ENCODE measurements at places on chromosomes 1 and 21.

DNA sequence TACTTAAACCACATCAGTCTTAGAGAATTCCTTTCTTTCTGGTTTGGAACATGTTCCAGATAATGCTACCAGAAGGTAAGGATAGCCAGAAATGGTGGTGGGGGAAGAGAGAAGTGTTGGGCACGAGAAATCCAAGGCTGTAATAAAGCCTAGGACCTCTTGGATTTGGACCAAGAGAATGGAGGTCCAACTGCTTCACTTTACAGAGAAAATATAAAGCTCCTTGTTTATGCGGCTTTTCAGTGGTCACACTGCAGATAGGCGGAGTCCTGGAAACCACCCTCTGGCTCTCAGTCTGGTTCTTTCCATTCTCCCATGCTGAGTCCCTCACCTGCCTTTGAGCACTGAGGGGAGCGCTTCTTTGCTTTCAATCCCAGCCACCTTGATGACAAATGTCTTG is 87.8 kb downstream of the ADCY10 start:
- DNase-seq = no peak

GRCh38 chr1:60331647-60332046 is 258.1 kb upstream of the C1orf87 start:
- DNase-seq = no peak

DNA sequence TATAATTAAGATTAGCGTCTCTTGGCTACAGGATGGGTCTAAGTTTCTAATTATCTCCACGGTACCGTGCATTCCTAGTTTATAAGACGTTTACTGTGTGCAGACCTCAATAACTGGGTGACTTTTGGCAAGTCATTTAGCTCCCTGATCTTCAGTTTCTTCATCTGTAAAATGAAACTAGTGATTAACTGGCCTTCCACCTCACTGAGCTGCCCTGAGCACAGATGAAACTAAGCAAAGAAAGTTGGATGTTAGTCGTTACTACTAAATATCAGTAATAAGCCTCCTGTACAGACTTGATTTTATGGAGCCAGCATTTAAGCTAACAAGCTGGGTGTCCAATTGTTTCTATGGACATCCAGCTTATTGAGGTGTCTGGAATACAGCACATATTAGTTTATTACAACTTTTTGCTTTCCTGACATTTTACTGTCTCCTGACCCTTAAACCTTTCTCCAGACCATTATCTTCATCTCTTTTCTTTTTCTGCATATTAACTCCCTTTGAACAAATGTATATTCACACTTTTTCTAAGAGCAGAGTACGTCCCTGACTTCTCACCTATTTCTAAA is 1.1 kb downstream of the CR2 start:
- DNase-seq = no peak

- DNase-seq = no peak
Measured at GRCh38 chr1:13801655-13802486, 101.9 kb downstream of the PRDM2 start.

DNA sequence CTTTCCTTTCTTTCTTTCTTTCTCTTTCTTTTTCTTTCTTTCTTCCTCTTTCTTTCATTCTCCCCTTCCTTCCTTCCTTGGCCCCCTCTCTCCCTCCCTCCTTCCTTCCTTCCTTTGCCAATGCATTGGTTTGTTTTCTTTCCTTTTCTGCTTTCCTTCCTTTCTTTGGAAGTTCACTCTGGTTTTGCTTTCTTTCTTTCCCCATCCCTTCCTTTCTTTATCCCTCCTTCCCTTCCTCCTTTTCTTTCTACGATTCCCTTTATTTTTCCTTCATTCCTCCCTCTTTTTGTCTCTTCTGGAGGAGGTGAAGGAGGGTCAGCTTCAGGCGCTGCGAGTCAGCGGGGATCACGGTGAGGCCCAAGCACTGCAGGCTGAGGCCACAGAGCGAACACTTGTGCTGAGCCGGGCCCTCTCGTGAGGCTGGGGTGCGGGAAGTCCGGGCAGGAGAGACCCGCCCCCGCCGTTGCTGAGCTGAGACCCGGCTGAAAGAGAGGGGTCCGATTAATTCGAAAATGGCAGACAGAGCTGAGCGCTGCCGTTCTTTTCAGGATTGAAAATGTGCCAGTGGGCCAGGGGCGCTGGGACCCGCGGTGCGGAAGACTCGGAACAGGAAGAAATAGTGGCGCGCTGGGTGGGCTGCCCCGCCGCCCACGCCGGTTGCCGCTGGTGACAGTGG is 1.5 kb downstream of the SIM2 start:
- no peak for DNase-seq

DNA sequence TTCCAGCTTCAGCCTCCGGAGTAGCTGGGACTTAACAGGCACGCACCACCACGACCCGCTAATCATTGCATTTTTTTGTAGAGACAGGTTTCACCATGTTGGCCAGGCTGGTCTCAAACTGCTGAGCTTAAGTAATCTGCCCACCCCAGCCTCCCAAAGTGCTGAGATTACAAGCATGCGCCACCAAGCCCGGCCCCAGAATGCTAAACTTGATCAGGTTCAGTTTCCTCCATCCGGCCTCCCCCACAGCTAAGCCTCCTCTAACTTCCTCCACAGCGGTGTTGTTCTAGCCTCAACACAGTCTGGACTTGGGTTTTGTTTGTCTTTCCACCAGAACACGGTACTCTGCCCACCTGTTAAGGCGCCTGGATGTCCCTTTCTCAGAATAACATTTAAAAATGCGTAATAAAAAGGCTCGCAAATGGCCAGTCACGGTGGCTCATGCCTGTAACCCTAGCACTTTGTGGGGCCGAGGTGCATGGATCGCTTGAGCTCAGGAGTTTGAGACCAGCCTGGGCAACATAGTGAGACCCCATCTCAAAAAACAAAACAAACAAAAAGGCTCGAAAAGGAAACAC is 2.4 kb downstream of the PARP1 start:
- DNase-seq = no peak

GRCh38 chr1:8816831-8817411 is 519 bp downstream of the RERE start:
- DNase-seq = no peak

DNA sequence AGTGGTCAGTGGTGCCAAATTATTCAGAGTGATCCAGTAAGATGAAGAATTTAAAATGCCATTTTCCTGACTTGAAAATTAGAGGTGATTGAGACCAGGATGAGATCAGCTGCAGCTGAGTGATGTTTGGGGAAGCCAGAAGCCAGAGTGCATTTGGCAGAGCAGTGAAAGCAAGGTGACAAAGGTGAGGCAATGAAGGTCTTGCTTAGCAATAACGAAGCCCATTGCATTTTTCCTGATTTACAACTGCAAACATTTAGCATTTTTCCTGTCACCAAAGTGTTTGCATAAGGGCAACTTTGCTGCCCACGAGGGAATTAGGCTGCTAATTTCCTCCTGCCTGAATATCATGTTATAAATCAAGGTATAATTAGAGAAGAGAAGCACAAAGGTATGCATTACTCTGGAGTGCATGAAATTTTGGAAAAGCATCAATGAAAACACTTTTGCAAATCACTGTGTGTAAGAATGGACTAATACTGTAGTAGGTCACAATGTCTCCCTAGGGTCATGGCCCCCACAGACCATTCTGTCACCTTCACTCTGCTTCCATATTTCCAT is 188.2 kb upstream of the LYPLAL1 start:
- no peak for DNase-seq

DNA sequence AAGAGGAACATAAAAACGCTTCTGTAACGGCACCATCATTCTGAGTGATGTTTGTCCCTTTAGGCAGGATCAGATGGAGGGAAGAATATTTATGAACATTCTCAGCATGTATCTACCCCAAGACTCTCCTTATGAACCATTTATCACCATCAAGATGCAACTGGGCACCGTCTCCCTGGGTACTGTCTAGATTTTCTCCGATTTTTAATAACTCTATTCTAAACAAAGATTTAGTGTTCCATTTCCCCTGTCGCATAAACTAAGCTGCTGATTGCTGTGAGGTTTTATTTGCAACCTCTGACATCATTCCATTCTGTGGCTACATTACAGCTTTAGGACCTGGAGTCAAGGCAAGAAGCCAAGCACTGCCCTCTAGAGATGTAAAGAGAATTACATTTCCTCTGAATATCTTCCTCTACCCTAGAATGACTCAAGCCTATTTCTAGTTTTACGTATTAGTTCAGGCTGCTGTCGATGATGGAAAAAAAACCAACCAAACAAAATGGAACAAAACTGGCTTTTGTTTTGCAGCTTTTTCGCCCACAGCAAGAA is 130.1 kb upstream of the MAP1LC3C start:
- DNase-seq = peak; percentile 3

- peak; percentile 8 for DNase-seq
Measured at GRCh38 chr1:88302843-88303486, 381.1 kb upstream of the PKN2 start.

GRCh38 chr1:11320153-11320936 is 47.3 kb downstream of the UBIAD1 start:
- DNase-seq = peak; percentile 16

Data from HepG2 (cell line).